ENCODE measurements at places on chromosomes 11 and 22.

- DNase-seq: peak; percentile 72
These were observed 20.5 kb upstream of the SYT12 start for GRCh38 chr11:67002297-67002913.

GRCh38 chr22:29109822-29110221 is 37.0 kb downstream of the KREMEN1 start:
- no peak for DNase-seq

- peak; percentile 51 for DNase-seq
These were observed 26.8 kb upstream of the RAG1 start for GRCh38 chr11:36540998-36541397.

GRCh38 chr22:43827926-43828724 is 16.0 kb upstream of the EFCAB6 start:
- DNase-seq: no peak

DNA sequence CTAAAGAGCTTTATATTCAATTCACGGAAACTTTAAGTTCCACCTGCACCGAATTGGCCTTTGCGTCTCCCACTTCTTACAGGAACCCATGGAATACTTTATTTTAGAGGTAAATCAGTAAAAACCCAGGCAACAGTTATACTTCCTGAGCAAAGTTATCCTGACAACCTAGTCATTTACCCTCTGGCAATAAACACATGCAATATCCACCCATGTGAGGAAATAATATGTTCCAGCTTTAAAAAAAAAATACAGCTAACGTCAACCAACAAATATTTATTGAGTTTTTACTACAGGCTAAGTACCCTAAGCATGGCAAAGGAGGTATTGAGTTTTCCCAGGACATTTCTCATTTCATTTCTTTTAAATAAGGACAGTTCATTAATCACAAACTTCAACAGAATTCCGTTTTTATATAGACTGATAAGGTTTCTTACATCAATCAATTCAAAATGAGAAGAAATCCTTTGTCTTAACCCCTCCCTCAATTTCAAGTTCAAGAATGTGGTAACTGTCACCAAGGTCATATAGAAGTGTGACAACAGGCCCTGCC is 38.3 kb upstream of the CCDC34 start:
- DNase-seq: no peak

Measured in NCI-H146 (cell line).